ENCODE measurements at places on chromosomes 4 and X. TPM values are rescaled to one million over a fixed set of nuclear protein-coding genes. Genes with fewer than 3 reads are reported as not detected.

GRCh38 chrX:119684916-119685224 is 8.1 kb downstream of the SEPTIN6 start:
- DNase-seq = no peak

- DNase-seq = peak; percentile 37
These were observed 31.1 kb downstream of the CCKAR start for GRCh38 chr4:26459054-26459755.

The CTAG1B gene
- not detected for polyA plus RNA-seq

The PRPS2 gene
- polyA plus RNA-seq = 92.7 TPM

The FAM184B gene
- 0.85 TPM for polyA plus RNA-seq

Measured in left kidney (tissue), 8 donors.